ENCODE measurements at places on chromosomes 2 and 18.

GRCh38 chr2:204453730-204454167 lies 91.5 kb upstream of the PARD3B start:
- DNase-seq, result no peak

GRCh38 chr2:39568561-39569006 lies 97.1 kb upstream of the TMEM178A start:
- no peak for DNase-seq

GRCh38 chr2:99081891-99082290 lies 59.6 kb upstream of the C2orf15 start:
- DNase-seq, result no peak

- no peak for DNase-seq
Measured at GRCh38 chr2:105490956-105491355, 92.1 kb upstream of the FHL2 start.

All from NCI-H82 (cell line).